ENCODE measurements at places on chromosomes 12 and 14. TPM values are rescaled to one million over a fixed set of nuclear protein-coding genes. Genes with fewer than 3 reads are reported as not detected.

DDX55 gene
- total RNA-seq = 17.2 TPM

MPHOSPH9 gene
- total RNA-seq = 62.6 TPM

TTC9 gene
- total RNA-seq = 1.8 TPM

CFAP73 gene
- 0.76 TPM for total RNA-seq
